ENCODE measurements at places on chromosomes 1 and 21.

DNA sequence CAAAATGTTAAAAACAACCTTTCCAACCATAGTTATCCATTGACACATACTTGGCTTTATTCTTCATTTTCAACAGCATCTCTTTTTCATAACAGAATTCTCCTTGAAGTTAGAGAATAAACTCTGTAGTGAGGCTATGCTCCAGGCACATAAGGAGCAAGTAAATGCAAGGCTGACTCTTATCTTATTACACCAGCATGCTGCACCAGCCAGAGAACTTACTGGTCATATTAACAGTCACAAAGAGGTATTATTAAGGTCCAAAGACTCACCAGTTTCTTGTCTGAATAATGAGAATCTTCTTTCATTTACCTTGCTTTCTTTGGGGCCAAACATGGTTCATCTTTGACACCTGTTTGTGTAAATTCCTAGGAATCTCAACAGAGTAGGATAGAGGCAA is 71.3 kb upstream of the IVNS1ABP start:
- DNase-seq = no peak

DNA sequence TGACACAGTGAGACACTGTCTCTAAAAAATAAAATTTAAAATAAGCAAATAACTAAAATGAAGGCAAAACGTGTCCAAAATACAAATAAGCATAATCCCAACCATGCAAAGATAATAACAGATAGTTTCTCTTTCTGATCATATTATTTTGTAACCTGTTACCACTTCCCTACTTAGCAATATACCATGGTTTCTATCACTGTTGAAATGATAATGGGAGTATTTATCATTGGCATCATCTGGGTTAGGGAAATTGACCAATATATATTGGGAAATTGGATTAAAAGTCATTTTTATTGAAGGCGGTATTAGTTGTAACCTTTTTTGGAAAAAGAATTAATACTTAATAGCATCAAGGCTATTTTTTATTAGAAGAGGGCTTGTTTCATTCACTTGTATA is 47.0 kb downstream of the USP25 start:
- DNase-seq = no peak

GRCh38 chr1:157310401-157310800 is 172.2 kb upstream of the ETV3 start:
- no peak for DNase-seq

GRCh38 chr1:65341381-65341780 is 32.0 kb downstream of the DNAJC6 start:
- no peak for DNase-seq

GRCh38 chr1:101367630-101368029 is 130.8 kb downstream of the S1PR1 start:
- DNase-seq = no peak

DNA sequence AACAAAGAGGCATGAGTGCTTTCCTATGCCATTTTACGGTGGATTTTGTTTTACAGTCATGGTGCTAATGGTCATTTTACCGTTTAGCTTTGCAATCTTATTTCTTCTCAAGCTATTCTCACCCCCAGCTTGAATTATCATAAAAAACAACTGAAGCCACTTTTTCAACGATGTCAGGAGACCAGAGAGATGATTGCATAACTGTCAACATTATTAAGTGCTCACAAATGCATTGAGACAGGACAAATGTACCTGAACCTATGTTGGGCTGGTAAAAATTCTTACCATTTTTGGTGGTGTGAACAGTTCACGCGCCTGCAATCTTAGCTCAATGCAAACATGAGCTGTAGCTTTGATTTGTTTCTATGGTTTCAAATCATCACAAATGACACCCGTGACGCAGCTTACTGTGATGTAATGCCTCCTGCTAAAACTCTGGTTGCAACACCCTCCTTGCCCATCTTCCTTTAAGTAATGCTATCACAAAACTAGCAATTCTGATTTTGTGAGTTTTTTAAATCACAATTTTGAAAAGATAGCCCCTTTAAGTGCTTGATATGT is 104.4 kb downstream of the UCHL5 start:
- no peak for DNase-seq

GRCh38 chr1:39690794-39691382 is 345 bp downstream of the HPCAL4 start:
- no peak for DNase-seq
